ENCODE measurements at places on chromosomes 7 and 10.
A peak's percentile ranks its signal among the peaks of the same experiment; 100 is the strongest.

DNA sequence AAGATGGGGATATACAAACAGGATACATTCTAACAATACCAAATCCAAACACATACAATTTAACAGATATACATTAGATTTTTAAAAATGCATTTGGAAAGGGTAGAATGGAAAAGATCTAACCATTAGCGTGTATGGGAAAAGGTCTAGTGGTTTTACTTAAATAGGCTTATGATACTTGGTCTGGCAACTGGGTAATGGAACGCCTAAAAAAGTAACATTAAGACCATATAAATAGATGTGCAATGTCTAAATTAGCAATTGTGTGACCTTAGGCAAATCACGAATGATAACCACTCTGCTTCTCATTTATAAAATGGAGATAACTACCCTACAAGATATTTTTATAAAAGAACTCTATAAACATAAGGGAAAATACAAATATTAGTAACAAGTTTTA, 135.2 kb downstream of the CNOT4 start:
- no peak for DNase-seq

GRCh38 chr7:108576116-108576515, 6.4 kb downstream of the DNAJB9 start:
- DNase-seq: no peak

GRCh38 chr7:88127637-88128290, 92.1 kb downstream of the SRI start:
- no peak for DNase-seq

- DNase-seq: peak; percentile 80
Observed at GRCh38 chr7:141533149-141533949, 17.9 kb upstream of the AGK start.

GRCh38 chr7:46619723-46620310, 698.7 kb upstream of the IGFBP3 start:
- no peak for DNase-seq

GRCh38 chr10:48550071-48550691, 54.7 kb downstream of the ARHGAP22 start:
- no peak for DNase-seq

GRCh38 chr7:99729486-99730237, 5.3 kb downstream of the CYP3A7 start:
- DNase-seq: no peak

- no peak for DNase-seq
Observed at GRCh38 chr10:44786286-44786850, 124.8 kb upstream of the TMEM72 start.

DNA sequence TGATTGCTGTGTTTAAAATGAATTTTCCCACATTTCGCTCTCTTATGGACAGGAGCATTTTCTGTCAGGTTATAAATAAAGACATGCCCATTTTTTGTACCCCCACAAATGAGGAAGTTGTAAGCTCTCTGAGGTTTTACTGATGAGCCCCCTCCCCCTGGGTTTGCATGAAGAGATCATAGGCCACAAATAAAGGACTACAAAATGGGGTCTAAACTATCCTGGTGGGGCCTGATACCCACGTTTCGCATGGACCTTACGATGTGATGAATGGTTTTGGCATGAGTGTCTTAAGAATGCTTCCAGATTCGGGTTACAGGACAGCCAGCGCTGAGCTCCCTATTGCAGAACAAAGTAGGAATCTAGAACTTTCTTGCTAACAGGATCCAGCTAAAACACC, 5.8 kb downstream of the IKZF1 start:
- no peak for DNase-seq

DNA sequence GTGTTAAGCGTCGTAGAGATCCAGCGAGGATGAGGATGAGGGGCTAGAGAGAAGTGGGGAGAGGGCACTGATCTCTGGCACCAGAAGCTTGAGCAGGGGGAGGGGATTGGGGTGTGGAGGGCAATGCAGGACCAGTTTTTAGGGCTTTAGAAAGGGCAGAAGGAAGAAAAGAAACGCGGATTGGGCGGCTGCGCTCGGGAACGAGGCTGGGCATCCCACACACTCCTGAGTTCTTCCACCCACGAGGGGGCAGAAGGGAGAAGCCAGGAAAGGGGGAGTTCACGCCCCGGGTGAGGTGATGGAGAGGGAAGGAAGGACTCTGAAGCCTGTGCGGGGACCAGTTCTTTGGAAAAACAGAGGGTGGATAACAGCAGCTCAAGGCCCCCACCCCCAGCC, 6.1 kb upstream of the VGF start:
- DNase-seq: no peak

DNA sequence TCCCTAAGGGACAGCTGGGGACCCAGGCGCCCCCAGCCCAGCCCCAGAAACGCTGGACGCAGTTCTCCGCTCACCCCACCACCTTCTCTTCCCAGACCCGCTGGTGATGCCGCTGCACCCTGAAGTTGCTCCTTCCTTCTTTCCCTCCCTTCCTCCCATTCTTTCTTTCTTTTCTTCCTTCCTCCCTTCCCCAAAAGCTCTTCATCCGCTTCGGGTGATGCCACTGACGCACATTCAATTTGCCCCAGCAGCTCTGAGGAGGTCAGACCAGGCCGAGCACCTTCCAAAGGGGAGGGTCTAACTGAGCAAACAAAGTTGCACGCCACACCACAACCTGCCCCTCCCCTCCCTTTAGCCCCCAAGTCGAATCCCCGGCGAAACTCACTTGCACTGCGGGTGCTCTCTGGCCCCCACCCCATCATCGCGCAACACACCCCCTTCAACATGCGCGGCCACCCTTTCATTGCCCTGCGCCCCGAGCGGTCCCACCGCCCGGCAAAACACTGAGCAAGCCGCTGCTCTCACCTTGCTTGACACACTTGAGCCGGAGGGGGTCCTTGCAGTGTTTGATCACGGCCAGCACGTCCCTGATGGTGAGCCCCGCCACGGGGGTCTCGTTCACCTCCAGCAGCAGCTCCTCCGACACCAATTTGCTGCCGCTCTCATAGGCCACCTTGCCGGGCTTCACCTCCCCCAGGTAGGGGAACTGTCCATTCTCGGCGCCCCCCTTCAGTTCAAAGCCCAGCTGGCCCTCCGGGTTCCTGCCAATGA, 787 bp downstream of the MAGI2 start:
- DNase-seq: no peak

DNA sequence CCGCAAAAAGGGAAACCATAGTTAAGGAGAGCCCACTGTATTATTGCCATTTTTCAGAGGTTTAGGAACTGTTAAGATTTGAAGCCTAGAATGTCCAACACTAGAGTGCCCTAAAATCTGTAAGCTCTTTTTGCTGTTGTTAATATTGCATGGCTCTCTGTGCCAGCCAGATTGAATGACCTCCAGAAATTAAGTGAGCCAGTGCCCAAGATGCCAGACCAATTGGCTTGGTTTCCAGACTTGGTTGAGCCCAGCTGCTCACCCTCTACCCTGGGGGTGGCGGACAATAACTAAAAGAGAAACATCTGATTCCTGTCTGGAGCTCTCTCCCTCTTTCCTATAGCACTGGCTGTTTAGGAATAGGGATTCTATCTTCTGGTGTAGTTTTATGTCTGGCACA, 340.1 kb downstream of the PHF14 start:
- no peak for DNase-seq

- DNase-seq: no peak
Observed at GRCh38 chr7:13288516-13288915, 601.1 kb downstream of the ARL4A start.

DNA sequence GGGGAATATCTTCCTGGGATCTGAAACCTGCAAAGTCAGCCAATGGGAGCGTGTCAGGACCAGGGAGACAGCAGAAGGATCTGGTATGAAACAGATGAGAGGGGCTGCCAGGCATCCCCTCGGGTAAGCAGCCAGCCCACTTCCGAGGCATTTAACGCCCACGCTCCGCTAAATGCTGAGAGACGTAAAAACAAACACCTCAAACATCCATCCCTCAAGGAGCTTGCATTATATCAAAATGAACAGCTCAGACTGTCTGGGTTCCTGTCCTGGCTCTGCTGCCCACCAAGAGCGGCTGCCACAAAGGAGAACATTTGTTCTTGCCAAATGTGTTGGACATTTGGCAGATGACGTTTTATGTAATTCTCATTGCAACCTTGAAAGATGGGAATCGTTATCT, 7.0 kb upstream of the SERPINE1 start:
- DNase-seq: no peak

DNA sequence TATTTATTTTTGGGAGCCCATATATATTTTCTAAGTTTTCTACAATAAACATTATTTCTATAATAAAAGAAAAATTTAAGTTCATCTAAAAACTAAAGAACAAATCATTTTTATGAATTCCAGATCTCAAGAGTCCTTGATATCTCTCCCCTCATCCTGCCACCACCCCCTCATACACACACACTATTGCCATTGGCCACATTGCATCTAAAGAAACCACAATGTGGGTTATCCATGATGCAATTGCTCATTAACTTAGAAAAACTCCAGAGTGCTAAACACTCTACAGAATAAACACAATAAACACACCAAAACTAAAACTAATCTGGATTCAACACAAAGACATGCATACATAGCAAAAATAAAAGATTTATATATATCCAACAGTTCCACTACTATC, 37.8 kb downstream of the FAM13C start:
- no peak for DNase-seq

DNA sequence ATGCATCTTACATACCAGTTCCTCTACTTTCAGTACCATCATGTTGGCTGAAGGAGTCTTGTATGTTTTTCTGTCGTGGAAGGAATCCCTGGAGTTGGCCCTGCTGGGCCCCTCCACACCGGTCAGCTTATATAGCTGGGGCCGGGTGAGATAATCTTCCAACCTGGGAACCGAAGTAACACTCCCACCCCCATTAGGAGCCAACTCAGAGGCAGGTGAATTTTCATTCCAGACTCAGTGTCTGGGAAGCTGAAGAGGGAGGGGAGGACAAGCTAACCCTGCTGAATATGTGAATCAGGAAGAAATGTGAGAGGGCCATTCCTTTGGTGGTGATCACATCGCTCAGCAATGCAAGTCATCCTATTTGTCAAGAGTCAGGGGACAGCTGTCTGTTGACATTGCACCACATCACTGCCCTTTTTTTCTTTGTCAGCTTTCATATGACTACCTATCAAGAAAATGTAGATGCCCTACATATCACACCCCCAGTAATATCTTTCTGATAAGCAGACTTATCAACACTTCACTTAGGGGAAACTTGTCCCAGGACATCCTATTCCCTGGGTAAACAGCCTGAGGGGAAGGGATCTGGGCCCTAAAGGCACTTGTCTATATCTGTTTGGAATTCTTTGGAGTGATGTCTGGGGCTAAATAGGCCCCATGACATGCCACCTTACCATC, at the start of gene ANKRD1:
Gene ANKRD1, minus strand, starts transcription at position 102 of the 681 bp plus-strand sequence. Its CDS starts 60 bp downstream, at position 42.
- DNase-seq: no peak

Measured in CD8-positive, alpha-beta T cell (primary cell).